ENCODE measurements at places on chromosomes 16 and 17. TPM values are rescaled to one million over a fixed set of nuclear protein-coding genes. Genes with fewer than 3 reads are reported as not detected.

Gene DOC2A
- total RNA-seq = 2.7 TPM

DNA sequence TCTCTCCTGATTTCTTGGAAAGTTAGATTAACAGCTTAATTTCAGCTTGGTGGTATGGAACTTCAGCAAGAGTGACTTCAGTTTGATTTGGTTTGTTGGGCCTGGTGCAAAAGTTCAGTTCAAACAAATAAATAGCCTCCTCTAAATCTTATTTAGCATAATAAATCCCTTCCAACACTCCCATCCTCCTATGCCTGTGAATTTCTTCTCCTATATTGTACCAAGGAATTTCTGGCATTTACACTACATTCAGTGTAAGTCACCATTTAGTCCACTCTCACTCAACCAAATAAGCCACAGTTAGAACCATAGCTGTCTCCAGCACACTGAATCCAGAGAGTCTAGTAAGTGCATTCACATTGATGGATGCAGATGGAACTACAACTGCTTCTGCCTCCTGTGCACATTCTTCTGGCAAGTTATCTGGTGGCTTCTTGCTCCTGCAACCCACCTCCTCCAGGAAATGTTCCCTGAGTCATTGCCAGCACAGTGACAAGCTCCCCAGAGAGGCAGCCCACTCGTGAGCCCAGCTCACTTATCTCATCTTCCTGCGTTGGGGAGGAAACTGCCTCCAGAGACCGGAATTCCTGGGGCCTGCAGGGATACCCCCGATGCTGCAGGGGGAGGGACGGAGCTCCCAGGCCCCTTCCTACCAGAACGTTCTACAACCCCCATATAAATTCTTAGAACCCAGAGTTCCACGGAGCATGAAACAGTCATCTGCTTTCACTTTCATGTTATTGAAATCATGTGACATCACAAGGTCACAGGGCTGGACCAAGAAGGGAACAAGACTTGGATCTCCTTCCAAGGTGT, 318.3 kb downstream of the PHKB start:
- peak; percentile 73 for DNase-seq

DNA sequence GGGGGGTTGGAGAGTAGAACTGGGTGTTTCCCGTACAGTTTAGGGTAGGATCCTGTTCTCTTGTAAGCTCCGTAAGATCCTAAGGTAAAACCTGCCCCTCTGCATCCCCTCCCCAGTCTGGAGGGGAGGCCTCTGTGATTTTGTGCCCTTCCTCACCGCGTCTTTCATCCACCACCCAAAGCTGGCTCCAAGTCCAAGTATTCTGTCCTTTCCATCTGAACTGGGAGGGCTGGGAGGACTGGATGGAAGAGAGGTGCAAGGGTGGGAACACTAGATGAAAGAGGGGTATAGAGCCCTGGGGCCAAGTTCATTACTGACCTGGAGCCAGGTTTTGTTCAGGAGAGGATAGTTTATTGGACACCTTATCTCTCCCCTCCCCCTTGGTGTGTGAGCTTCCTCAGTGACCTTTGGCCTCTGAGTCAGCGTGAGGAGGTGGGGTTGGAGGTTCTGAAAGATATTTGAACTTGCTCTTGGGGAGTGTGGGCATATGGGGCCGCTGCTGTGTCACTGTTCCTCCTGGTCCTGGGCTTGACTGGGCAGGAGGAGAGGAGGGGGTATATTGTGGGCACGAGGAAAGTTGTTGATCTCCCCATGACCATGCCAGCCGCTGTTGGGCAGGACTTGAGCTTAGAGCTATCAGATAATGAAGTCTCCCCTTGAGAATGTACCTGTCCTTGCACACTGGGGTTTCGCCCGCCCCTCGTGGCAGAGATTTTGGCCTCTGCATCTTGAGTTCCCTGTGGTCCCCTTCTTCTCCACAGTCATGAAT, 1.6 kb downstream of the LASP1 start:
- peak; percentile 91 for DNase-seq

GRCh38 chr17:77408284-77408683, 267.5 kb downstream of the SEC14L1 start:
- no peak for DNase-seq

- DNase-seq = no peak
Measured at GRCh38 chr17:79784353-79785016, 6.5 kb downstream of the CBX2 start.

GRCh38 chr16:85615014-85615851, 2.1 kb downstream of the GSE1 start:
- DNase-seq = peak; percentile 72

- no peak for DNase-seq
Measured at GRCh38 chr17:7655541-7655840, 4.8 kb downstream of the ATP1B2 start.

GRCh38 chr17:72887917-72888316, 204.6 kb downstream of the SLC39A11 start:
- DNase-seq = no peak

Measured in activated CD4-positive, alpha-beta T cell treated with anti-CD3 and anti-CD28 coated beads, Interleukin-2, amount 10 ng/mL, durations not matched to agents 24 days and 14 days (primary cell).